ENCODE measurements at places on chromosomes 11 and 22. TPM values are rescaled to one million over a fixed set of nuclear protein-coding genes. Genes with fewer than 3 reads are reported as not detected.

Gene KCTD14
- total RNA-seq: 0.94 TPM

Gene CFAP300
- total RNA-seq: 2.2 TPM

Gene AHNAK
- 329 TPM for total RNA-seq

Gene OR5A1
- not detected for total RNA-seq

Gene KCNJ11
- total RNA-seq: 21.2 TPM

Gene TRIM49C
- total RNA-seq: not detected

Gene MAP6
- 5.6 TPM for total RNA-seq

Gene CD3D
- 2.0 TPM for total RNA-seq

GRCh38 chr11:128733440-128734102 lies 39.7 kb downstream of the FLI1 start:
- no peak for DNase-seq

- no peak for DNase-seq
Measured at GRCh38 chr11:47160753-47161133, 15.9 kb downstream of the ARFGAP2 start.

GRCh38 chr11:36421546-36422155 lies 88.4 kb downstream of the TRAF6 start:
- no peak for DNase-seq

DNA sequence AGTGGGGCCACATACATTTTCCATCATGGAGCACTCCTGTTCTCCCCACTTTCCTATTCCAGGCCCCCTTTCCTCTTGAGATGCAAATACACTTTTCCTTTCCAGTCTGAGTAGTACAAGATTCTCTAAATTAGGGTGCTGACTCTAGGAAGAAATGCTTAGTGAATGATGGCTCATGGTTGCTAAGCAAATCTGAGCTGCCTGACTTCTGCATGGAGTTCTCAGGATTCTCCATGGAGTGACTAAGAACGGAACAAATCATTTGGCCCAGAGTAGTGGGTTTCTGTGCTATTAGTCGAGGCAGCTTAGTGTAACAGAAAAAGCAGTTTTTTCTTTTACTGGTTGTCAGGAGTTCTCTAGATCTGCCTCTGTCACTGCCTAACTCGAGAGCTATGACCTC lies 65.4 kb upstream of the NTM start:
- DNase-seq: no peak

DNA sequence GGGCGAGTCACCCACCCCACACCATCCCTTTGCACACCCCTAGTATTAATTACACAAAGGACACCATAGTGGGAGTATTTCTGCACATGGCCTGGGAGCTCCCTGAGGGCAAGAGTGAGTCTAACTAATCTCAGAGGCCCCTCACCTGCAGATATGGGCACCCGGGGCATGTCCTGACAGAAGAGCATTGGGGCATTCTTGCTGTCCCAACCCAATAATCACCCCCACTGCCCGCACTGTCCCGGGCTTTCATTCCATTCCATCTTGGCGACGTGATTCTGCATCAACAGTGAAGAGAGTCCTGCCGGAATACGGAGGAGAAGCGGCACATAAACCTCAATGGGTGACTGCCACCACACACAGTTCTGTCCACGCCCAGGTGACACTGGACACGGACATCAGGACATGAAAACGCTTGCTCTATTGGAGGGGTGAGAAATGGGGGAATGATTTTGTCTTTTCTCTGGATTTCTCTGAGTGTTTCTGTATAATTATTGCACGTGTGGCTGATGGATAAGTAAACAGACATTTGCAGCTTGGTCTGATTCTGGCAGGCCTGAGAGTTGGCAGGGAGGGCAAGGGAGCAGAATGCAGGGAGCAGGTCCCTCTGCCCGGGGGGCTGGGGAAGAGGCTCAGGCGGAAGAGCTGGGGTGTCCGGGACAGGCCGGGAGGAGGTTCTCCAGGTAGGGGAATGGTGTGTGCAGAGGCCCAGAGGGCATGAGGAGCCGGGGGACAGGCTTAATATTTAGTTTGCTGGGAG lies 38.2 kb downstream of the SCUBE1 start:
- DNase-seq: no peak

- DNase-seq: peak; percentile 17
Measured at GRCh38 chr22:31085928-31086327, 4.8 kb downstream of the SMTN start.

- DNase-seq: no peak
Measured at GRCh38 chr11:100691896-100692653, 5.0 kb downstream of the ARHGAP42 start.

DNA sequence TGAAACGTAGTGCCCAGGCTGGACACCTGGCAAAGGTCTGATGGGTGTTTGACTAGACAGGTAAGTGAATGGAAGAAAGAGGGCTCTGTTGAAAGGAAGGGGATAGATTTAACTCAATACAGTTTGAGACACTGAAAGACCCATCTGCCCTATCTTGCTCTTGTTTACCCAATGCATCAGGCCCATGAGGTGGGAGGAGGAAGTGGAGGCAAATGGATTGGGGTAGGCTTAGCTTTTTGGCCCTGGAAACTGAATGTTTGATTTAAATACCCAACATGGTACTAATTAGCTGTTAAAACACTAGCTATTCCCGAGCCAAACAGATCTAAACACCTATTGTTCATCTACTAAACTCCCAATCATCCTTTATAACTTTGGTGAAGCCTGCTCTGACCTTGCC lies 3.5 kb upstream of the UVRAG start:
- no peak for DNase-seq

GRCh38 chr11:123434911-123435310 lies 4.8 kb downstream of the GRAMD1B start:
- DNase-seq: no peak

DNA sequence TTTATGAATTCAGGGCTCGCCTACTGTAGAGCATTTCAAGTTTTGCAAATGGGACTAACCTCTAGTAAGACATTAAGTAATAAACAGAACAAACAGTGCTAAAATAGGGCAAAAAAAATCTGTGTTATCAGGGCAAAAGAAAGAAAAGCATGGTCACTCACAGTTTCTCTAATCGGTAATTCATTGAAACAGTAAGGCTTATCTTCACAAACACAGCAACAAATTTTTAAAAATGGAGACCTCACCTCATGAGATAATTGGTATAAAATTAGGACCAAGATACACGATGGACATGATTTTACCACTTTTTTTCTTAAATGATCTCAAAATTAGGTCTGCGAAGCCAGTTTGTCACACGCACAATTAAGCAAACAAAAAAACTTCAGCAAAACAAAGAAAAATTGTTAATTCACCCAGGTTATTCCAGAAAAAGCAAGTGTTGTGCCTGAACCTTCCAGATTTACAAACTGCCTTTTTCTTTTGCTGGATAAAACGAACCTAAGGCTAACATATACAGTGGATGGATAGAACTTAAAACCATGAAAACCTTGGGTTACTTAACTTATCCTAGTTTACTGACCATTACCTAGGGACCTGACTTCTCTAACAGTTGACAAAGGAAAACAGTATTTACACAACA lies 1.4 kb downstream of the TMEM123 start:
- DNase-seq: no peak

Measured in left cardiac atrium (tissue), 4 donors.